ENCODE measurements at places on chromosomes 2 and 18.

DNA sequence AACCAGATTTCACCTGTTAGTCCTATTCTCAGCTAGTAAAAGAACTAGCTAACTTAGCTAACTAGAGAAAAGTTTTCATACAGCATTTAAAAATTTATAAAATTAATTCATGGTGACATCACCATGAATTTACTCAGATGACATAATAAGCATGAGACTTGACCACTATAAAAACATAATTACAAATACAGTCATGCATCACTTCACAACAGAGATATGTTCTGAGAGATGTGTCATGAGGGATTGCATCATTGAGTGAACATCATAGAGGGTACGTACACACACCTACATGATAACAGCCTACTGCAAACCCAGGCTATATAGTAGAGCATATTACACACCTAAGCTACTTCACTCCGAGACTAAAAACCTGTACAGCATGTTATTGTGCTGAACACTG is 481.3 kb upstream of the CHAC2 start:
- DNase-seq, result no peak

DNA sequence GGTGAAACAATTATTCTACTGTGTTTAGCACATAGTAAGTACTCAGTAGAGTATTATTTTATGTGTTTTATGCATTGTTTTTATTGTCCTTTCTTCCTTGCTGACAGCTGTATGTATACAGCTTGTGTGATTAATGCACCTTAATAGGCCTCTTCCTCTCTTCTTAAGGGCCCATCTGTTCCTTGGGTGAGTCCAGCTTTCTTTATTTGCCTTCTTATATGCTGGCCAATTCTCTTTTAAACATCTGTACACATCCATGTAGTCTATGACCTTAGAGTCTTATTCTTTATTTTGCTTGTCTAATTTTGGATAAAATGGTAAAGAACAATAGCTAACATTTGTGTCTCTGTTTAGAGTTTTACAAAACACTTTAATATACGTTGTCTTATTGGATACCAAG is 333.7 kb upstream of the MEIS1 start:
- DNase-seq, result no peak

DNA sequence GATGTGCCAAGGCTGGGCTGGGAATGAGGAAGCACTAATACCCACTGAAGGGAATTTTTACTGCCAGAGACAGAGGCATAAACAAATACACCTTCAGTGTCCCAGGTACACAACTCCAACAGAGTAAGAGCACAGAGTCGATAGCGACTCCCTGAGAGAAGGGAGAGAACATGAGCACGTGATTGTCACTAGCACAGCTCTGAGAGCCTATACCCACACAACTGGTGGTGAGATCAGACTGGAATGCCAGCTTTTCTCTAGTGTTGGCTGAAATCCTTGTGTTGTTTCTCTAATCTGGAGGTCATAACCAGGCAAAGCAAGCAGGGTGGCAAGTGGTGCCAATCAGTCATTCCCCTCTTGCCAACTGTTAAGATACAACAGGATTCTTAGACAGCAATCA is 377.2 kb downstream of the CNTNAP5 start:
- DNase-seq, result no peak

DNA sequence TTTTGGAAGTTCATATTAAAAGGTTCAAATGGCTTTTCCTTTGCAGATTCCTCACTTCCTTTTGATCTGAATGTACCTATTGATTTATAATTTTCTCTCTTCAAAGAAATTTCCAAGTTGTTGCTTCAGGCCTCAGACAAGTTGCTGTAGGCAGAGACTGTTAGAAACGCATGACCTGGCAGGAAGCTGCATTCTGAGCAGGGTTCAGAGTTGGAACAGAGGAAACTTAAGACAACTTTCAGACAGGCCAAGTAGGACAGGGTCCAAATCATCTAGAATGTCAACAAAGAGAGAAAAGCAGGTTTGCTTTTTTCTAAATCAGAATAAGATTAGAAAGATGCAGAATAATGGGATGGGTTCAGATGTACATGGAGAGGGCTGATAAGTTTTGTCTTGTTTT is 416.3 kb downstream of the LRP1B start:
- no peak for DNase-seq

GRCh38 chr2:33210626-33211025 is 263.9 kb downstream of the LTBP1 start:
- DNase-seq, result no peak

DNA sequence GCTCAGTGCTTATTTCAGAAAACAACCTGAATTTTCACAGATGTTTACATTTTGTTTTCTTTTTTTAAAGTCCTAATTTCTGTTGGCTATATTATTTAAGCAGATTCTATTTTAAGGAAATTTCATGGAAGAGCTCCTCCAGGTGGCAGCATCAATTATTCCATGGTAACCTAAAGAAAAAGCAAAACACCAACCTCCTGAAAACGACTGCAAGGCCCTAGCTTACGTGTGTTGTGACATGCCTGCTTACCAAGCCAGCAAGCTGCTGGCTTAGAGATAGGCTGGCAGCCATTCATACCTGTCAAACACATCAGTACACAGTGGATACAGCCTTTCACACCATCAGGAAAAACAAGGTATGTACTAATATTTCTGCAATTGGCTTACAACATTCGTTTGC is 64.9 kb downstream of the LPIN2 start:
- no peak for DNase-seq

GRCh38 chr2:157856187-157856515 is 20.0 kb downstream of the ACVR1 start:
- no peak for DNase-seq

GRCh38 chr2:50831676-50832075 is 200.3 kb downstream of the NRXN1 start:
- no peak for DNase-seq

DNA sequence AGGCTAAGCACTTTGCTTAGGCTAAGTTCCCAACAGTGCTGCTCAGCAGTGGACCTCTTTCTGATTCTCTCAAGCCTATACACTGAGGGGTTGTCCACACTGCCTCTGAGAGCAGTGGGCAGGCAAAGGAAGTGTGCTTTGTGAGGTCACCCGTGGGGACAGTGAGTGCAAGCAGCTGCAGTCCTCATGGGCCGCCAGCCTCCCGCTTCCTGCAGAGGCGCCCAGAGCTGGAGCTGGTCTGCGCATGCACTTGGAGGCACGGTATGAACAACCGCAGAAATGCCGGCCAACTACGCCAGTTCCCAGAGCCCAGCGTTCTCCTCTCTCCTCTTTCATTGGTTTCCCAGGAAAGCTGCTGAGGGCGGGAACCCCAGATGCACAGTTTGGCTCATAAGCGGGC is 149.5 kb upstream of the DLX2 start:
- no peak for DNase-seq

- DNase-seq, result no peak
Measured at GRCh38 chr18:38895560-38895959, 1330.0 kb upstream of the CELF4 start.

GRCh38 chr2:77372636-77373035 is 149.5 kb downstream of the LRRTM4 start:
- DNase-seq, result no peak

DNA sequence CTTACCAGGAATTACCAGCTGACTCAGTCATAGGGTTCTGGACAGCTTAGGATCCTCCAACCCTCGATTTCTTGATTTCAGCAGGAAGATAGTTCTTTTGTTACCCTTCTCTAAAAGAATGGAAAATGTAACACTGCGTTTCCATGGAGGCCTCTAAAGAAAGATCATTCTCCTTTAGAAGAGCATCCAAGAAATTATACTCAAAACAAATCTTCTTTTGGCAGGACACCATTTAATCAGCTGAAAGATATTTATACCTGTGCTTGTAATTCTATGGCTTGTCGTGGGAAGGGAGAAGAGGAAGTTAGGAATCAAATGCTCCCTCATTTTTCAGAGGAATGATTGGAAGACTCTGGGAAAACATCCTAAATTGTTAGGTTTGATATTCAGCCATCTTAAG is 130.5 kb downstream of the RAB3GAP1 start:
- no peak for DNase-seq

GRCh38 chr2:172578860-172579512 is 23.1 kb downstream of the PDK1 start:
- no peak for DNase-seq

GRCh38 chr2:126531029-126531428 is 124.9 kb upstream of the GYPC start:
- DNase-seq, result no peak

- DNase-seq, result no peak
Measured at GRCh38 chr2:161381546-161381945, 34.6 kb upstream of the TBR1 start.

DNA sequence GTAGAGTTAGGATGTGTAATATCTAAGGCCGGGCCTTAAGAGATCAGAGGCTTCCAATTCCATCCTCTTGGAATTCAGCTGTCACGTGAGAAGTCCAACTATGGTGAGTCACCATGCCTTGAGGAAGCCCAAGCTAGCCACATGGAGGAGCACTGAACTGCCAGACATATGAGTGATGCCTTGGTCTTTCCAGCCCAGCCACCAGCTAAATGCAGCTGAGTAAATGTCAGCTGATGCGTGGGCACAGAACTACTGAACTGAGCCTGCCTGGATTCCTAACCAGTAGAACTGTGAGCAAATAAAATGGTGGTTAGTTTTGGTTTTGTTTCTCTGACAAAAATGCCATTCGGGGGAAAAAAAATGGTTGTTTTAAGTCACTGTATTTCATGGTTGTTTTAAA is 153.7 kb upstream of the SERTAD2 start:
- no peak for DNase-seq

DNA sequence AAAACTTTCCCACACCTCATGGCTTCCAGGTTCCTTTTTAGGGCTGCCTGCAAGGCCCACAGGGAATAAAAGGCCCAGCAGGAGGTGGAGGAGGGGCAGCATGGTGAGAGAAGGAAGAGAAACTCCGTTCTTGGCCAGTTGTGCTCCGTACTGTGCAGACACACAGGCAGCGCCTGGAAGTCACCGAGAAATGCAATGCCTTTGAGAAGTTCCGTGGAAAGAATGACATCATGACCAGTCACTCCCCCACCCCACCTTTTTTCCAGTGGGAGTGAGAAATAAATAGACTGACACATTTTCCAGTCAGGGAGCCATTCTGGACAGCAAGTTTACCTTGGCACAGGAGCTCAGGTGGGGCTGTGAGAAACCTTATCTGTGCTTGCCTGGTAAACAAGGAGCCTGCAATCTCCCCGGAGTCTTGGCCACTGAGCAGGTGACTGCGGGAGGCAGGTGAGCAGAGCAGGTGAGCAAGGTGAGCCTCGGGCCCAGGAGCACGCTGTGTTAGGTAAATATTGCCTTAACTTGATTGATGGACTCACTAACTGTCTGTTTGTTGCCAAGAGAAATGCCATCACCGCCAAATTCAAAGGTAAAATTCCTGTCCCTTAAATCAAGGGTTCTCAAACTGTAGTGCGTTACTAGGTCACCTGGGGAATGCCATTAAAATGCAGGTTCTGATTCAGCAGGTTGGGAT is 13.5 kb upstream of the LBH start:
- DNase-seq, result no peak

DNA sequence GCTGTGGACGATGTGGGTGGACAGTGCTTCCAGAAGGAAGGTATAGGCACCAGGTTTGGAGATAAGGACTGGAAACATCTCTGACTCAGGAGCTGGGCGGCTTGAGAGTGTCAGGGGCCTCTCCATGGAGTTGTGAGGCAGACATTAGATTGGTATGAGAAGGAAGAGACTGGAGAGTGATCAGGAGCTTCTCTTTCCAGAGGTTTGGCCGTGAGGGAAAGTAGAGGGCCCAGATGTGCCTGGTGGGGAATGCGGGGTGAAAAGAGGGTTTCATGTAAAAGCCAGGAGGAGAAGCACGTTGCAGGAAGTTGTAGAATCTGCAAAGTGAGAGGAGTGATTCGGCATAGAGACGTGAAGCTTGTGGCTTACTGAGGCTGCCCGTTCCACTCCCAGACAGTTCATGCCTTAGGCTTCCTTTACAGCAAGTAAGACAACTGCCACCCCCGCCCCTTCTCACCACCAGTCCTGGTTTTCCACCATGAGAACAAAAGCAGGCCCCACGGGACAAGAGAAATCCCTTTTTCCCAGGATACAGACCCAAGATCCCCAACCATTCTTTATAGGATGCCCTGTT is 166.3 kb upstream of the HDAC4 start:
- no peak for DNase-seq

GRCh38 chr2:74093426-74093825 is 54.3 kb downstream of the BOLA3 start:
- no peak for DNase-seq

DNA sequence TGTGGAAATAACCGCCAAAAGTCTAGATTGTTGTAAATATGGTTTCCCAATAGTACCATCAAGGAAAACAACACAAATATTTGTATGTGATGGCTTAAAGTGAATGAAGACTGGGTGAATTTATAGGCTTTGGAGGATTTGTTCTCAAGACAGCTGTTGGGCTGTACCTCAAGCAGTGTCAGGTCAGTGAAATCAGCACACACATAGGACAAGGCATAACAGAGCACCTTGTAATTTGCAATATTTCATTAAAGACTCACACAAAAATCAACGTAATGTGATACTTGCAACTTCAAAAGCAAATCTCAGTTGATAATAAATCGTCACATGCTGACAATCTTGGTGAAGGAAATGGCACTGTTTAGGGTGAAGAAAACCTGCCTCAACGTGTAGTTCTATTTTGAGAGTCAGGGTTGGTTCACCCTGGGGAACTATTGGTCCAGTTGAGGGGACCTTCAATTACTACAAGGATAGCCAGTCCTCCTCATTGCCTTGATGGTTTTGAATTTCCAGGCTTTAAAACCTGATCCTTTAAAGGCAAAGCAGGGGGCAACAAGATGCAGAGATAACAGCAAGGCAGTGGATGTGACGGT is 126.8 kb upstream of the ST6GAL2 start:
- DNase-seq, result no peak

DNA sequence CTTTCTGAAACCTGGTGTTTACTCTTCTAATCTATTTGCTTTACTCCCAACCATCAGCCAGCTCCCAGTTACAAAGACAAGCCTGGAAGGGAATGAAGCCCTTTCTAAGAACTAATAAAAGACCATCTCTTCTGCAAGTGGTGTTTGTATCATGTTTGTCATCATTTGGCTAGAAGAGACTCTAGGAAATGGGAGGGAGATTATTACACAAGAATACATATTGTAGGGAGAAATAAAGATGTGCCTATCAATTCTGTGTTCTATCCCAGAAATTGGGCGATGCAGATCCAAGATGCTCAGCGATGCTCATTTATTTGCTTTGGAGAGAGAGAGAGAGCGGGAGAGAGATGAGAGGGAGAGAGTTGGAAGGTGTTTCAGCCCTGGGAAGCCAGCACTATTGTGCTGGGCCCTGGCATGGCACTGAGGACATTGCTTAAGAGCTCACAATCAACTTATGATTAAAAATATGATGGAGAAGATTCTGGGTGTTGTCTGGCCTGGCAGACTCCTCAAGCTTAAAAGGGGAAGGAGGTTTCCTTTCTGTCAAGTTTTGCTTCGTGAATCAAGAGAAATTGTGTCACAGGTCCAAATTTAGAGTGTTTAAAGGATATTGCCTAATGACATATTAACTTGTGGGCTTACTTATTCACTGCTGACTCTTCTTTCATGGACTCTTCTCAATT is 41.8 kb upstream of the AFF3 start:
- no peak for DNase-seq
